ENCODE measurements at places on chromosomes 12 and 14. TPM values are rescaled to one million over a fixed set of nuclear protein-coding genes. Genes with fewer than 3 reads are reported as not detected.

- DNase-seq: no peak
Measured at GRCh38 chr12:54301428-54302048, 723 bp upstream of the NFE2 start.

DNA sequence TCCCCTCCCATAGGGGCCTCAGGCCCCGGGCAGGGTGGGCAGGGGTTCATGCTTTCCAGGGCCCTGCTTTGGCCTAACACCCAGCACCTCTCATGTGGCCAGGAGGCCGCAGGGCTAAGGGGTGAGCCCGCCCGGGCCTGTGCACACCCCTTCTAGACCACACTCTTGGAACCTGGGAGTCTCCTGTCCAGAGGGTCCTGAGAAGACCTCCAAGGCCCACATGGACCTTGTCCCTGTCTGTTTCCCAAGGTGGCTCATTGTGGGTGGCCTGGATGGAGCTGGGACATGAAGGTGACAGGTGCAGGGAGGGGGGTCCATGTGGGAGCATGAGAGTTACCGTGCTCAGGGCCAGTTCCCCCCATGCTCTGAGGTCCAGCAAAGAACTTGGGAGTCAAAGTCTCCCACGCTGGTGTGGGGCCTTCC, 11.6 kb downstream of the DLK1 start:
- no peak for DNase-seq

DNA sequence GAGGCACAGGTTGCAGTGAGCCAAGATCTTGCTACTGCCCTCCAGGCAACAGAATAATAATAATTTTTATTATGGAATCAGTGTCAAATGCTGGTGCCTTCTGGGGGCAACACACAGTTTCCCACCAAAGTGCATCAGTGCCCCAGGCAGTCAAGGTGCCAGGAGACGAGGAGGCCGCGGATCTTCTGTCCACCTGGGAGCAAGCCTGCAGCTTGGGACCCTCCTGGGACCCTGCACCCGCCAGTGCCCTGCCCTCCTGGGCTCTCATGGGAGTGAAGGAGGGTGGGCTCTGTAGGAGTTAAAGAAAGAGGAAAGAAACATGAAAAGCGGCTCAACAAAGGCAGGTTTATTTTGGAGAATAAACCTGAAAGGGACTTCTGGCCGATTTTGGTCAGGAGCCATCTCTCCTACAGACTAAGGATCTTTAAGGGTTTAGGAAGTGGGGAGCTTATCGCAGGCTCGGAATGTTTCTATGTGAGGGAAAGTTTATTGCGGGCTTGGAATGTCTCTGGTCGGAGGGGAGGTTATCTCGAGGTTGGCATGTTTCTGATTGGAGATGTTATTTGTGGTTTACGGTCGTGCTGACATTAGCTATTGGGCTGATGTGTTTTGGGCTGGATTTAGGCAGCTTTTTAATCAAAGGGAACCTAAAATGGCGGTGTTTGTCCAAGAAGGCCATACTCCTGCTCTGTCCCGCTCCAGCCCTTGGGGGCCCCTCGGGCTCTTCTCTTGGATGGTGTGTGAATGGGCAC, 1.1 kb upstream of the ASPG start:
- no peak for DNase-seq

- no peak for DNase-seq
Measured at GRCh38 chr12:115191342-115191741, 507.4 kb upstream of the TBX3 start.

- DNase-seq: no peak
Measured at GRCh38 chr12:68450947-68451260, 118.7 kb upstream of the MDM1 start.

- DNase-seq: no peak
Measured at GRCh38 chr12:81216739-81217138, 138.9 kb downstream of the ACSS3 start.

Gene TMEM63C
- total RNA-seq: 8.0 TPM

- no peak for DNase-seq
Measured at GRCh38 chr12:89245090-89245489, 107.2 kb downstream of the DUSP6 start.

GRCh38 chr12:22656831-22657230, 31.9 kb downstream of the ETNK1 start:
- DNase-seq: no peak

DNA sequence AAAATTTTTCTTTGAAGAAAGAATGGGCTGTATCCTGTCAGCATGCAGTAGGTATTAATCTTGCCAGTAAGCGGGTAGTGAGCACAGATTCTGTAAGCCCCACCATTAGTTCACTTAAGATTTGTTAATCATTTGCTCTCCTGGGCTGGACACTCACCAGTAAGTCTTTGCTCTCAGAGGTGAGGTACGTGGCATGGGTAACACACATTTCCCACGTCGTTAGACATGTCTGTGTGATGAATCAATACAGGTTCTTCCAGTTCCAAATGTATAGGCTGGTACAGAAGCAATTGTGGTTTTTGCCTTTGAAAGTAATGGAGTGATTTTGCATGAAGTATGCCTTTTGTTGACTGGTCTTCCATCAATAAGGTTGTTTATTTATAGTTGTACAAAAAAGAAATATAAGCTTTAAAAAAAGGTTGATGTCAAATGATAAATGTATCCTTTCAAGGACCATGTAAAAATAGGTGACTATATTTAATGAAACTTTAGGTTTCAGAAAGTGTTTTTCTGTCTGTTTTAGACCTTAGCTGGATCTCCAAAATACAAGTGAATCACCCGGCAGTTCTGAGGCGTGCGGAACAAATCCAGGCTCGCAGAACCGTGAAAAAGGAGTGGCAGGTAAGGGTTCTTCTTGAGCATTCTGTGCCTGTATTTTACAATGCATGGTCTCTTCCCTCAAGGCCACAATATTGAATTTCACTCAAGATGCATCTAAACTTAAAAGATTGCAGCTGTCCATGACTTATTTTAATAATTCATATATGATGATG, 45.5 kb downstream of the DERA start:
- no peak for DNase-seq

Gene TTC7B
- 29.1 TPM for total RNA-seq

- DNase-seq: no peak
Measured at GRCh38 chr12:53712059-53712643, 15.1 kb downstream of the CALCOCO1 start.

Gene KRT71
- not detected for total RNA-seq

GRCh38 chr12:120230326-120230973, 29.5 kb upstream of the RPLP0 start:
- DNase-seq: no peak

- no peak for DNase-seq
Measured at GRCh38 chr14:103121121-103121845, 2.0 kb upstream of the TNFAIP2 start.

Gene PTGER2
- 1.8 TPM for total RNA-seq

Gene TRIM9
- total RNA-seq: 2.9 TPM

GRCh38 chr14:21575661-21576060, 4.2 kb downstream of the OR10G3 start:
- DNase-seq: no peak

- DNase-seq: no peak
Measured at GRCh38 chr14:80135305-80136088, 75.8 kb downstream of the DIO2 start.

DNA sequence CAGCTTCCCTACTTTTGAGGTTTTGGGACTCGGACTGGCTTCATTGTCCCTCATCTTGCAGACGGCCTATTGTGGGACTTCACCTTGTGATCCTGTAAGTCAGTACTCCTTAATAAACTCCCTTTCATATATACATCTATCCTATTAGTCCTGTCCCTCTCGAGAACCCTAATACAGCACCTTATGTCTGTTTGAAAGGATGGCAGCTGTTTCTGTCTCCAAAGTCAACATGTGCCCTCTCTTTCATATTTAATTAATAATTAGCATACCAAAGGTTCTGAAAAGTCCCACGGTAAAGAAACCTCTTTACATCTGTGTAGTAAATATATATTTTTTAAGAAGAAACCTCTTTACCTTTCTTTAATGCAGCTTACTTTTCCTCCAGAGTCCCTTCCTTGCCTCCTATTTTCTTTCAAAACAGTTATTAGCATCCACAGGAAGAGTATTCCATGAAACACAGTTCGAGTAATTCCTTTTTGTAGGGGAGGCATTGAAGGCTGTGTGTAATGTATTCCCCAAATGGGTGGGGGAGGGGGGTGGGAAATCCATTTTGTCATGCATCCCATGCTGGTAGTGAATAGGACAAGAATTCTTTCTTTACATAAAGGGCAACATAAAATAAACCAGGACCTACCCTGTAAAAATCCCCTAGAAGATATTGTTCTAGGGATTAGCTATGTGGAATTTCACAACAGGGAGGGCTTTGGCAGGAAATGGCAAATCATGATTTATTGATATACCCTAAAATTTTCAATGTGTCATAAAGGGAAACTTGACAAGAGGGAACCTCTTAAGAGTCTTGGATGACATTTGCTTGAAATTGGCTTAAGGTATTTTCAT, 241.5 kb downstream of the SUDS3 start:
- no peak for DNase-seq

- no peak for DNase-seq
Measured at GRCh38 chr12:50806176-50806575, 36.5 kb upstream of the TMPRSS12 start.

DNA sequence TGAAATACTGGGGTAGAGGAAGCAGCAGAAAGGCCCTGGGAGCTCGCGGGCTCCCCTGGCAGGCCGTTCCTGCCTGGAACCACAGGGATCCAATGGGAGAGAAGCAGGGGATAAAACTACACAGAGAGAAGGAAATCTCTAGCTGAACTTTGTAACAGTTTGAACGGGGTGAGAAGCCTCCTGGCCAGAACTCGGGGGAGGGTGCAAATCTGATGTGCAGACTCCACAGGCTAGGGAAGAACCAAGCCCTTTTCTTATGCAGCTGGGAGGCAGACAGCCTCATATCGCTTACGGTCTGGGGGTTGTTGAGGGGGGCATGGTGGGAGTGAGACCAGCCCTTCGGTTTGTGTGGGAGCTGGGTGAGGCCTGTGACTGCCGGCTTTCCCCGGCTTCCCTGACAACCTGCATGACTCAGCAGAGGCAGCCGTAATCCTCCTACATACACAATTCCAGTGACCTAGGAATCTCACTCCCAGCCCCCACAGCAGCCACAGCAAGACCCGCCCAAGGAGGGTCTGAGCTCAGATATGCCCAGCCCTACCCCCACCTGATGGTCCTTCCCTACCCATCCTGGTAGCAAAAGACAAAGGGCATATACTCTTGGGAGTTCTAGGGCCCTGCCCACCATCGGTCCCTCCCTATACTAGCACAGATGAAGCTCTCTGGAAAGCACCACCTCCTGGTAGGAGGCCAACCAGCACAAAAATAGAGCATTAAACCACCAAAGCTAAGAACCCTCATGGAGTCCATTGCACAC, 143.0 kb downstream of the TMTC1 start:
- DNase-seq: no peak

Gene KCNA1
- 1.3 TPM for total RNA-seq

Gene ZFHX2
- 1.2 TPM for total RNA-seq

GRCh38 chr14:93276031-93276716, 56.7 kb downstream of the BTBD7 start:
- no peak for DNase-seq

Gene OTX2
- total RNA-seq: not detected

DNA sequence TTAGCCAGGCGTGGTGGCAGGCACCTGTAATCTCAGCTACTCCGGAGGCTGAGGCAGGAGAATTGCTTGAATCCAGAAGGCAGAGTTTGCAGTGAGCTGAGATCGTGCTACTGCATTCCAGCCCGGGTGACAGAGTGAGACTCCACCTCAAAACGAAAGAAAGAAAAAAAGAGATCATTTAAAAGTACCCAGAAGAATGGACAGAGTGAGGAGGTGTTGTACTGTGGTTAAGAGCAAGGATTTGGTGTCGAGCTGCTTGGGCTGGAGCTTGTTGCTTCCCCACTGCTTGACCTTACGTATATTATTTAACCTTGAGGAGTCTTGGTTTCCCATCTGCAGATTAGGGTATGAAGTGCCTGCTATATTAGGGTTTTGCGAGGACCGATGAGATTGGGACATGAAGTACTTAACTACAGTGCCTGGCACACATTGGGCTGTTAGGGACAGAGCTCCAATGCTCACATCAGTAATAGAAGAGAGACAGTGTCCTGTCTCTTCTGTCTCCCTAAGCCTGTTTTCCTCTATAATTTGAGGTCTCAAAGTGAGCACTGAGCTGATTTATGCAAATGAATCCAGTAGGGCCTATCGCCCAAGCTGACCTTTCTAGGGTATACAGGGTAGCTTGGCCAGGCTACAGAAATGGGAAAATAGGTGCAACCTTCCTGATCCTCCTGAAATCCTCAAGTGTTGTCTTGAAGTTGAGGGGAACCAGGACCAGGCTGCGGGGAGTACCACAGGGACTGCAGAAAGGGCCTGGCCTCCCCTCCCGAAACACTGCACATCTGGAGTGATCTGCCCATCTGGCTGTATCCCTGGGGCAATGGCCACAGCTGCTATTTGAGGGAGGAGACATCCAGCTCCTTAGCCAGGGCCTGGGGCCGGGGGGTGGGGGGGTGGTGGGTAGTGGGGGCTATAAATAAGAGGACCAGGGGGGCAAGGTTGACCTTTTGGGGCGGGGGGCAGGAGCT, 8.6 kb upstream of the HDAC7 start:
- no peak for DNase-seq

- no peak for DNase-seq
Measured at GRCh38 chr12:86496595-86496994, 240.4 kb upstream of the MGAT4C start.

Gene IFNG-AS1
- not detected for total RNA-seq

Gene FAM90A1
- total RNA-seq: not detected

DNA sequence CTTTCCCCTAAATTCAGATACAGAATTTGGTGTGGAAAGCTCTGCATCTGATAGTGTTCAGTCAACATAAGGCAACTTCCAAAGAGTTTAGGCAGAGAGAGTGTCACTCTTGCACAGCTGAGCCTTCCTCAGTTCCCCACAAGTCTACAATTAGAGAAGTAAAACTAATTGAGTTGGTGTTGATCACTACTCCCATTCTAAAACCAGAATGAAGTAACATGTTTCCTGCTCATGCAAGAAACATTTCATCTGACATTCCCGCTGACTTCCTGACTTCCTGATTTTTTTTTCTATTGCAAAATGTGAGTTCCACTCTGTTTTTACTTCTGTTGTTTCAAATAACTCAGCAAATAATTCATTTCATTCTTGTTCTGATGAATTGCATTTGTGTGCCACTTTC, 271.0 kb downstream of the ALG10B start:
- DNase-seq: no peak

Gene RNU4-1
- total RNA-seq: under 0.01 TPM

Gene FOS
- total RNA-seq: 629 TPM

GRCh38 chr12:114479831-114480230, 73.9 kb upstream of the TBX5 start:
- DNase-seq: no peak

- DNase-seq: no peak
Measured at GRCh38 chr12:77940011-77940423, 109.3 kb downstream of the NAV3 start.

DNA sequence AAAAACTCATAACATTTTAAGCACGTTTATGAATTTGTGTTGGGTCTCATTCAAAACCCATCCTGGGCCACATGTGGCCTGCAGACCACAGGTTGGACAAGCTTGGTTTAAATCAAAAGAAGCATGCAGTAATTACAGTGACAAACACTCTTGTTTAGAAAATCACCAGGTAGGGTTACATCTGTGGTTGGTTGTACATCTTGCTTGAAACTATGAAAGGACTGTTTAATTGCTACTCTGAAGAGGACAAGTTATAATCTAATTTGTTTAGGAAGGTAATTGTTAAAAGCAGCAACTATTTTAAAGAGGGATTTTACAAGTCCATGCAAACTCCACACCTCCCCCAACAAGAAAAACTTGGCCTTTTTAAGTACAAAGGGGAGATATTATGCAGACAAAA, 4.0 kb downstream of the TRIP11 start:
- no peak for DNase-seq
